ENCODE measurements at places on chromosomes 5 and 9. TPM values are rescaled to one million over a fixed set of nuclear protein-coding genes. Genes with fewer than 3 reads are reported as not detected.

The IFNA21 gene
- not detected for total RNA-seq

The SLC1A3 gene
- total RNA-seq, result 1.2 TPM

The RIGI gene
- total RNA-seq, result 20.1 TPM

The SARDH gene
- 0.91 TPM for total RNA-seq

The EPB41L4A gene
- total RNA-seq, result 8.8 TPM

The BAAT gene
- not detected for total RNA-seq

The PCDHB13 gene
- total RNA-seq, result 0.65 TPM

The LCP2 gene
- total RNA-seq, result 3.6 TPM

The GABRA1 gene
- total RNA-seq, result not detected

The ACOT12 gene
- not detected for total RNA-seq

The MCTP1 gene
- total RNA-seq, result 123 TPM

The NELFB gene
- 61.4 TPM for total RNA-seq

The PCA3 gene
- under 0.01 TPM for total RNA-seq

The TAF11L7 gene
- total RNA-seq, result not detected

The SLC34A3 gene
- not detected for total RNA-seq

The GABRA6 gene
- not detected for total RNA-seq

The RAPGEF6 gene
- total RNA-seq, result 16.4 TPM

The RETREG1 gene
- total RNA-seq, result 0.15 TPM

The NMUR2 gene
- total RNA-seq, result not detected

The IDNK gene
- 2.9 TPM for total RNA-seq

The HAVCR1 gene
- not detected for total RNA-seq

The ADRB2 gene
- 0.97 TPM for total RNA-seq

The MOB3B gene
- not detected for total RNA-seq

The EFNA5 gene
- total RNA-seq, result 15.0 TPM

The NR2F1-AS1 gene
- total RNA-seq, result 12.2 TPM

The C1QTNF3 gene
- total RNA-seq, result 0.65 TPM

The FOXD4L6 gene
- total RNA-seq, result not detected

The PAEP gene
- not detected for total RNA-seq

The SIT1 gene
- not detected for total RNA-seq

The SLC27A6 gene
- total RNA-seq, result under 0.01 TPM

The PCDHA12 gene
- total RNA-seq, result not detected

The PLAA gene
- 56.2 TPM for total RNA-seq

The PCDHA8 gene
- 0.15 TPM for total RNA-seq

The PCDHGA12 gene
- 5.2 TPM for total RNA-seq

The CLTA gene
- 378 TPM for total RNA-seq

The GIN1 gene
- total RNA-seq, result 3.2 TPM

The ERAP2 gene
- 18.8 TPM for total RNA-seq

The FOXD4 gene
- total RNA-seq, result not detected

The TMEFF1 gene
- 3.8 TPM for total RNA-seq

The GRXCR2 gene
- total RNA-seq, result not detected

The HTR4 gene
- total RNA-seq, result not detected

The KIF4B gene
- 0.30 TPM for total RNA-seq

Measured in epithelial cell of umbilical artery (primary cell).